Activated T-helper 17 cell treated with anti-CD3 and anti-CD28 coated beads, Interleukin-2, amount 50 U/mL, for 72 hours (primary cell): ENCODE measurements at places on chromosomes 4 and X. TPM values are rescaled to one million over a fixed set of nuclear protein-coding genes. Genes with fewer than 3 reads are reported as not detected.
A peak's percentile ranks its signal among the peaks of the same experiment; 100 is the strongest.

Gene MAGEB3
- total RNA-seq = not detected

GRCh38 chrX:63350465-63350877, 661 bp downstream of the SPIN4 start:
- ATAC-seq = peak; percentile 56

Gene ADH5
- 96.4 TPM for total RNA-seq

DNA sequence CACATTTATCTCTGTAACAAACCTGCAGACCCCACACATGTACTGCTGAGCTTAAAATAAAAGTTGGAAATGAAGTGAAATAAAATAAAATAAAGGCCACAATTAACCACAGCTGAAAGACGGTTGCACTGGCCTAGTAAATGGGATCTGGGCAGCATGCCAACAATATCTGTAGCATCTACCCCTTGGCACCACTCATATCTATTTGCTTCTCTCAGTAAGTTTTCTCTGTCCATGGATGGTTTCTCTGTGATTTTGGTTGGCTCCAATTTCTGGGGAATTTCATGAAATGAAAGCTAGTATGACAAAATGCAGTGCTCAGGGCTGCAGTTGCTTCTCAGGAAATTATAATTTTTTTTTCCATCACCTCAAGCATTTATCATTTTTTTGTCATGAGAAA, 172.0 kb upstream of the IL15 start:
- ATAC-seq = no peak

- no peak for ATAC-seq
Measured at GRCh38 chr4:70315928-70316327, 18.9 kb upstream of the CABS1 start.

- ATAC-seq = peak; percentile 26
Measured at GRCh38 chr4:16207409-16207808, 18.9 kb downstream of the TAPT1 start.

GRCh38 chrX:112571388-112571787, 108.3 kb downstream of the LHFPL1 start:
- ATAC-seq = no peak

DNA sequence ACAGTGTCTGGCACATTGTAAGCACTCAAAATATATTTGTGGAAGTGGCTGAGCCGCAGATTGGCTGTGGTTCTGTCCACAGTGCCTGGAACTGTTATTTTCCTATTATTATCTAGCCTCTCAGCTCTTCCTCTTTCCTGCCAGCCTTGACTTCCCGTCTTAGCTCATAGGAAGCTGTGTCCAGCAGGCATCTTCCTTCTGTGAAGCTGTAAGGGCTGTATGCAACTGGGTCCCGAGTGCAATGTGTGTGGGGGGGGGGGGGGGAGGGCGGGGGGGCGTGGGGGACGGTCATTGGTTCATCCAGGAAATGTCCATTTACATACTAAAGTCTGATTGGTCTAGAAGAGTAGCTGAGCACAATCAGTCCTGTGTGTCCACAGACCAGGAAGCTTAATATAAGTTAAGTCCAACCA, 210.7 kb downstream of the PDGFRA start:
- peak; percentile 31 for ATAC-seq

- ATAC-seq = no peak
Measured at GRCh38 chr4:140681201-140681600, 75.0 kb downstream of the TBC1D9 start.

GRCh38 chr4:105780176-105780575, 71.6 kb downstream of the GSTCD start:
- no peak for ATAC-seq

Gene TCEAL3
- 4.1 TPM for total RNA-seq

DNA sequence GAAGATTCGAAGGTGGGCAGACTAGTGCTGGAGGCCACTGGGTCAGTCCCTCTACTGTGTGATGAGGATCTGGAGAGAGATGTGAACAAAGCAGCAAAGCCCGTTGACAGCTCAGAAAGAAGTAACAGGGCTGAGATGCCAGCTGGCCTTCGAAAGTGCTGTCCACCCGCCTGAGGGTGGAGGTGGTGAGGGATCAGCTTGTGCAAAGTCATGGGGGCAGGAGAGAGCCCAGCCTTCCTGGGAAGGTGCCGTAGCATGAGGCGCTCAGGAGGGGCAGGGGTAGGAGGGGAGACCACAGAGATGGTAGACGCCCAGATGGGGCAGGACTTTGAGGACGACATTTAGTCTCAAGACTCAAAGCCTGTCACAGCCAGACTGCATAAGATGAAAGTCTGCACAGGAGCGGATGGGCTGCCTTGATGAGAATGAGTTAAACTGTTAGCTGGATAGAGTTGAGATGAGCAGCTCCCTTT, 19.7 kb downstream of the TBC1D14 start:
- ATAC-seq = no peak

Gene CPLX1
- 3.6 TPM for total RNA-seq

Gene BEX1
- not detected for total RNA-seq

Gene KDR
- not detected for total RNA-seq

Gene LDB2
- not detected for total RNA-seq

Gene GAGE1
- not detected for total RNA-seq

DNA sequence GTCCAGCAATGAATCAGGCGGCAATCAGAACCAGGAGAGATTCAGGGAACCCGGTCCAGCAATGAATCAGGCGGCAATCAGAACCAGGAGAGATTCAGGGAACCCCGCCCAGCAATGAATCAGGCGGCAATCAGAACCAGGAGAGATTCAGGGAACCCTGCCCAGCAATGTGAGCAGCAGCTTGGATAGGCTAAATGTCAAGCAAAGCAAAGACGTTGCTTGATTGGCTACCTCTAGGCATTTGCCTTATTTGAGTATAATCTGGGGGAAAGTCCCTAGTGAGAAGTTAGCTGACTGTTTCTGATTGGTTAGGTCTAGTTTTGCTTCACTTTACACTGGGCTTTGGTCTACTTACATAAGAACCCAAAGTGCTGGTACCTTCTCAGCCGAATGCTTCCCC, 1212.2 kb upstream of the TENM3 start:
- no peak for ATAC-seq

DNA sequence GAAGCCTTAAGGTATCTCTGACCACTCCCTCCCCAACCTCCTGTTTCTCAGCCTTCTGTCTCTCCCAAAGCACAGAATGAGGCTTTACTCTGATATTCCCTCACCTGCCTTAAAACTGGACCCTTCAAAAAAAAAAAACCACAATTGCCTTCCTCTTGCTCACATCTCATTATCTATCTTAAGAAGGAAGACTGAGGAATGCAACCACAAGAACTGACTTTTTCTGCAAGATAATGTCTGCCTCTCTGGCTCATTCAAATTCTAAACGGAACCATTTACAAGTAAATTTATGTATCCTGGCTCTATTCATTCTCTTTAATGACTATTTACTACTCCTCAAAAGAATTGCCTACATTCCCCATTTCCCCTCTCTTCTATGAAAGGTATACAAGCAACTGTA, 545.5 kb upstream of the HTR2C start:
- no peak for ATAC-seq

Gene STATH
- not detected for total RNA-seq

DNA sequence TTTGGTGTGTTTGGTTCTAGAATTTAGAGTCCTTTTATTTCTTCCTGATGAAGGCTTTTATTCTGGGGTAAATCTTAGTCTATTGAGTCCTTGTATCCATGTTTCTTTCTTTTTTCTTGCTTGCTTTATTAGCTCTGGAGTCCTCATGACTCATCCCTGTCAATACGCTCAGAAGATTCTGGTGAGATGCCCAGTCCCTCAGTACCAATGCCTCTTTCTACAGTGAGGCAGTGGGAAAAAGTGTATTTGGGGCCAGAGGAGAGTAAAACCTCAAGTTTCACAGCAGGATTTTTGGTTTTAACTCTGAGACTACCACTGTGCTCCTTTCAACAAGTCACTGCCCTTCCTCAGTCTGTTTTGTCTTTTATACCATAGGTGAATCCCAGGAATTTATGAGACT, 368.0 kb downstream of the GBA3 start:
- ATAC-seq = no peak

Gene CFAP47
- total RNA-seq = not detected

DNA sequence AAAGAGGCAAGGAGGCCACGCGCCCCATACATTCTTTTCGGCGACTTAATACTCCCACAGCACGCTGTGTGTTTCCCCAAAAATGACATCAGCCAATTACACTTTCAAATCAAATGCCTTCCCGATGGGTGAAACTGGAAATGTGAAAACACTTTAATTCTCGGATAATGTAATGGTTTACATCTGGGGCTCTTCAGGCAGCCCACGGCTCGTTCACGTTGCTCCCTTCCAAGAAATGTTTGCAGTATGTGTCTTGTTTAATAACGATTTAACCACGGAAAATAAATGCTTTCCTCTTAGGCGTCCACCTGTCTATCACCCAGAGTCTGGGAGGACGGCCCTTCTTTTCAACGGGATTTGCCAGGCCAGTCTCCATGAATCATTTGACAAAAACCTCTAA, 272.5 kb downstream of the SHOX start:
- ATAC-seq = no peak

- no peak for ATAC-seq
Measured at GRCh38 chr4:151323667-151324066, 1.7 kb downstream of the SH3D19 start.

Gene CT45A2
- not detected for total RNA-seq

GRCh38 chrX:8089141-8089540, 81.9 kb downstream of the VCX2 start:
- no peak for ATAC-seq

DNA sequence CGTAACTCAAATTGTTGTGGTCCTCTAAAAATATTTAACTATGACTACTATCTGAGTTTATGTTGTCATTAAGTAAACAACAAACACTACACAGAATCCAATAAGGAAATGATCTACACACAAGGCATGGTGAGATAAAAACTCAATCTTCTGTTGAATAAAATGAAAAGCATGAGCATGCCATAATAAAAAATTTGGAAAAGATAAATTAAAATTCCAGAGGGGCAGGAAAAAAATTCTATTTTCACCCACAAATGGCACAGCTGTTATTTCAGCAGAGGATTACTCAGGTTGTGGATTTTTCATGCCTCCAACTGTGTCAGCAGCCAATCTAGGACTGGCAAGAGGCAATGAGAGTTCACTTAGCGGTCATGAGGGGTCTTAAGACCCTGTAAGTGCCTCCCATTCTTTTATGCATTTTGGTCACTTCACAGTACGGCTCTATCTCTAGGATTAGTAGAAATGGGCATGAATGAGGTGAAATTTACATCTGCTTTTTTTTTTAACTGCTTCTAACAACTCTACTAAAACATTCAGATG, 639.8 kb upstream of the DIPK2B start:
- no peak for ATAC-seq

DNA sequence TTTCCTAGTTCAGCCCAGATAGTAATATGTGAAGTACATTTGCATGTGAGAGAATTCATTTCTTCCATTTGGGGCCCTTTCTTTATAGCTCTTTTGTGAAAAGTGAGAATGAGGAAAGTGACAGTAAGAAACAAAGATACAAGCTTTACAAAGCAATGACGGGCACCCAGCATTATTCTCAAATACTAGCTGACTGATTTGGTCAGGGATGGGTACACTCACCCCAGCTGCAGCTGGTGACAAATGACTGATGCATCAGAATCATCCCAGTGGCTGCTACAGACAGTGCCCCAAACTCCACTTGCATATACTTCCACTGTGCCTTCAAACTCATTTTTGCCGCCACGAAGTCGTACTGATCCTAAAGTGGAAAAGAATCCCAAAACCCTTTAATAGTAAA, 14.8 kb downstream of the PRSS12 start:
- ATAC-seq = no peak
